Activated CD4-positive, alpha-beta memory T cell treated with anti-CD3 and anti-CD28 coated beads, Interleukin-2, amount 10 ng/mL, durations not matched to agents 7 days and 5 days (primary cell): ENCODE measurements at places on chromosomes 13 and 19. TPM values are rescaled to one million over a fixed set of nuclear protein-coding genes. Genes with fewer than 3 reads are reported as not detected.

Gene BLVRB
- total RNA-seq, result 20.1 TPM

Gene SPACA4
- not detected for total RNA-seq

Gene ANKRD27
- total RNA-seq, result 40.4 TPM

Gene ZNF724
- 10.9 TPM for total RNA-seq

Gene ZIK1
- 5.7 TPM for total RNA-seq

Gene CD70
- total RNA-seq, result 64.1 TPM

Gene ZNF296
- 5.9 TPM for total RNA-seq

Gene DKKL1
- not detected for total RNA-seq

DNA sequence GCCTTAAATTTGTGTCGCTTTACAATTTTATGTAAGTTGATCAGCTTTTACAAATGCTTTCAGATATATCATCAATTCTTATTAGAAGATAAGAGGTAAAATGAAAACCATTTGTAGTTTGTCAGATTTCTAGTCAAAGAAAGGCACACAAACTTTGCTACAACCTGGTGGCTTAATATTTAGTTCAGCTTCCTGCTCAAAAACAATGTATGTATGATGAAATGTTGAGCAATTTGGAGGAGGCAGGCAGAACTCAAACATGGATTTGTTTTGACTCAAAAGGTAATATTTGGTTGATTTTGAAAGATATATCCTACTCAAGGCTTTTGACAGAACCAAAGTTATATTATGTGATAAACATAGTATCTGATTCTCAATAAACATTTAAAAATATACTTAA, 24.2 kb downstream of the NEK5 start:
- DNase-seq, result no peak

- no peak for DNase-seq
Observed at GRCh38 chr19:55230780-55231179, 2.2 kb upstream of the TMEM86B start.

- no peak for DNase-seq
Observed at GRCh38 chr13:98916403-98916802, 61.5 kb downstream of the DOCK9 start.

GRCh38 chr13:38346764-38347163, 2.9 kb upstream of the UFM1 start:
- no peak for DNase-seq

DNA sequence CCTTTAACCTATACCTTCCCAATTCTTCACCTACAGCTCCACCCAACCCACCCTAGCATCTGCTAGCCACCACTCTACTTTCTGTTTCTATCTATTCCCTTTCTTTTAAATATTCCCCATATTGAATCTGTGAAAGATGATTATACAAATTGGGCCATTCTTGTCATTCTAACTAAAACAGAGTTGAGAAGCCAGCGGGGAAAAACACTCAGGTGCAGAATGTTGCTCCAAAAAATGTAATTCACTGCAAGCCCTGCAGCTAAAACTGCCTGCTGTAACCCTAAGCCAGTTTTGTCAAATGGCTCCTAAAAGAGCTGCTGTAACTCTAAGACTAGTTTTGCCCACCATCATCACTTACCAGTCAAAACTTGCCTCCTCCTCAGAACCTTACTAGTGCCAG, 1468.6 kb upstream of the MIR17HG start:
- DNase-seq, result no peak

GRCh38 chr13:25529425-25529824, 157.7 kb downstream of the ATP8A2 start:
- DNase-seq, result no peak

DNA sequence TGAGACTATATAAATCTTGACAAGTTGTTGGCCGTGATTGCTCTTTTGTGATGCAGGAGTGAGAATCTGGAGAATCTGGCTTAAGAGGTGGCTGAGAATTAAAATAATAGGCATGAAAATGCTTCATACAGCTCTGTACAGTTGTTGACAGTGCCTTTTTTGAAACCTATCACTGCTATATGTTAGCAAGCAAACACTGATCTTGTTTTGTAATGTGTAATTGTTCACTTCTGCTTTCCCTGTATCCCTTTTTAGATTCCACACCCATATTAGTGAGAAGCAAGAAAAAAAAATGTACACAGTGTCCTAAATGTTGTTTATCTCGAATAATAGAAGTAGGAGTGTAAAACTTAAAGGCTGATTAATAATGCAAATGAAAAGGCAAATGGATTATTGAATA, 31.1 kb downstream of the ITM2B start:
- DNase-seq, result no peak

DNA sequence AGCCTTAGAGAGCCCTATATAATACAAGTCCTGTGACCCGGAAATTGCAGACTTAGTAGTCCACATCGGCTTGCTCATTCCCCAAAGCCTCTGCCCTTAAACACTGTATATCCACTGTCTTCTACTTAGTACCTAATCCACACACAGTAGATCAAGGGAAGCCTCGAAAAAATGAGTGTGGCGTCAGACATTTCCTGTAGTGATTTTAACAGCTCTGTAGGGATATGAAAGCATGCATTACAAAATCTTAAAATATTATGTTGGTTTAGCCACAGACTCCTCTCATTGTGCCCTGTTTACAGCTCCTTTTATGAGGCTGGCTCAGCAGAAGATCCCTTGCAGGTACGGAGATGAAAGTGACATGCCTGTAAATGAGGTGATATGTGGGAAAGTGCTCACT, 416.3 kb downstream of the LIG4 start:
- DNase-seq, result no peak

DNA sequence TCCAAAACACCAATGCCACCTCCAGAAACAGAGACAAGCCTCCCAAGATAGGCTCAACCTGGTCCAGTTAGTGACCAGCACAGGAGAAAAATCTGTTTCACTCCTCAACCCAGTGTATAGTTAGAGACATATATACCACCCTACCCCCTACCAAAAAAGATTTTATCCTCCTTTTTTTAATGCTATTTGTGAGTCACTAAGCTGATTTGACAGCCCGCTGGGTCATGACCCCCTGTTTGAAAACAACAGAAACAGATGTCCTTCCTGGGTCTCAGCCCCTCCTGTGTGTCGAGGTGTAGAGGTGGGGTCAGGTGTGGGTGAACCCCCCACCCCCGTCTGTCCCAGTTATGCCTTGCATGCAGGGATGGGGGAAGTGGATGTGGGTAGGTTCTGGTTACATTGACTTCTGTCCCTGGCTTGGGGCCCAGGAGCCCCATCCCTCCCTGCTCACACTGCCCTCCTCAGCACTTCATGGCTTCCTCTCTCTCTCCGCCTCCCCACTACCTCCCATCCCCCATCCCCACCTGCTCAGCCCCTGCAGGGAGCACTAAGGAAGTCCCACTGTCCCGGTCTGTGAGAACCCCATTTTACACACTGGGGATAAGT, 14.0 kb upstream of the TOMM40 start:
- DNase-seq, result no peak

- no peak for DNase-seq
Observed at GRCh38 chr13:76822698-76823267, 63.4 kb downstream of the KCTD12 start.

DNA sequence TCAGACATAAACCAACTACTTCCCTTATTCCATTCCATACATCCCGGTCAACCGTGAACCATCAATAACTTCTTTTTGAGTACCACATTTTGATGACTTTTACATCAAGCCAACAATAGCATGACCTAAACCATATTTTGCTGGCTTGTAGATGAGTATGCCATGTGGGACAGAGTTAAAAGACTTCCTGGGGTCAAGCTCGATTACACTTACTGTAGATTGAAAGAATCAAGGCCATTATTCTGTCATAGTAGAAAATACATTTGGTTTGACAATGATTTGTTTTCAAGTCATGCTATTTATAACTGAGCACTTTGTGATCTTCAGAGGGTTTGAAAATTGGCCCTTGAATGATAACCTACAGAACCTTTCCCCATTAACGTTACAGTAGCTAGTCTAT, 1086.9 kb upstream of the PCDH20 start:
- no peak for DNase-seq

DNA sequence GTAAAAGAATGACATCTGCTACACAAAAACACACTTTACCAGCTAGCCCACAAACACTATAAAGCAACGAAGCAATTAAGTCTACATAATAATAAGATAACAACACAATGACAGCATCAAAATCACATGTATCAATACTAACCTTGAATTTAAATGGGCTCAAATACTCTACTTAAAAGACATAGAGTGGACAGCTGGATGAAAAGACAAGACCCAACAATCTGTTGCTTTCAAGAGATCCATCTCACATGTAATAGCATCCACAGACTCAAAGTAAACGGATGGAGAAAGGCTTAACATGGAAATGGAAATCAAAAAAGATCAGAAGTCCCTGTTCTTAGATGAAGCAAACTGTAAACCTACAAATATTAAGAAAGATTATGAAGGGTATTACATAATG, 2175.9 kb downstream of the PCDH9 start:
- DNase-seq, result no peak

DNA sequence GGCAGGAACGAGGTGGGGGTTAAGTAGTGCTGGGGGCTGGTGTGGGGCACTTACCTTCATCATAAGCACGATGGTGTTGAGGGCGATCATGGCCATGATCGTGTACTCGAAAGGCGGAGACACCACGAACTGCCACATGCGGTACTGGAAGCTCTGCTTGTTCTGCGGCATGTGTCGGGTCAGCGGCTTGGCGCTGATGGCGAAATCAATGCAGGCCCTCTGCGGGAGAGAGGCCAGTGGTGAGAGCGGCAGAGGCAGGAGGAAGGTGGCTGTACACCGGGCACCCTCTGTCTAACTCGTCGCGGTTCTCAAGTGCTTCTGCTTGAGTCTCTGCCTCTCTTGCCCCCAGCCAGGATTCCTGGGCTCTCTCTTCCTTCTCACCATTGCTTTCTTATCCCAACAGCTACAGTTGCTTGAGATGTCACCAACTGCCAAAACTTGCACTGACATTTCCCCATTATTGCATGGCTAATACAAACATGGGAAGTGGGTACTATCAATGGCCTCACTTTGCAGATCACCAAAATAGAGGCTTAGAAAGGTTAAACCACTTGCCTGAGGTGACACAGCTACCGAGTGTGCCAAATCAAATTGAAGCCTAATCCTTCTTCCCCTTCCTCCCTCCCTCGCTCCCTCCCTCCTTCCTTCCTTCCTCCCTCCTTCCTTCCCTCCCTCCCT, 105.0 kb downstream of the IER2 start:
- DNase-seq, result no peak

DNA sequence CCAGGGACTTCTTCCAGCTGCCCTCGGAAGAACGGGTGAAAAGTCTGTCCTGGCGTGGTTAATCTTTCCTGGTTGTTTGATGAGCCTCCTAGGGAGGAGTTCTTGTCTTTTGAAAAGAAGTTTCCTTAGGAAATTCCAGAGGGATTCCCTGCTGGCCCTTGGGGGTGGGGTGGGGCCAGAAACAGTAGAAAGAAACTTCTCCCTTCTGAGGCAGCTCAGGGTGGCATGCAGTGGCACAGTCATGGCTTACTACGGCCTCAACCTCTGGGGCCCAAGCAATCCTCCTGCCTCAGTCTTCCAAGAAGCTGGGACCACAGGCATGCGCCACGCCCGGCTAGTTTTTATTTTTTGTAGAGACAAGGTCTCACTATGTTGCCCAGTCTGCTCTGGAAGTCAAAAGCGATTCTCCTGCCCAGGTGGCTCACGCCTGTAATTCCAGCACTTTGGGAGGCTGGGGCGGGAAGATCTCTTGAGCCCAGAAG, 1.5 kb downstream of the ZNF101 start:
- DNase-seq, result no peak
